Naive B cell (primary cell): ENCODE measurements at places on chromosomes 1 and 21.

GRCh38 chr1:88350648-88351047 is 333.4 kb upstream of the PKN2 start:
- no peak for DNase-seq

- no peak for DNase-seq
Observed at GRCh38 chr1:22889213-22889827, 83.3 kb downstream of the LACTBL1 start.

DNA sequence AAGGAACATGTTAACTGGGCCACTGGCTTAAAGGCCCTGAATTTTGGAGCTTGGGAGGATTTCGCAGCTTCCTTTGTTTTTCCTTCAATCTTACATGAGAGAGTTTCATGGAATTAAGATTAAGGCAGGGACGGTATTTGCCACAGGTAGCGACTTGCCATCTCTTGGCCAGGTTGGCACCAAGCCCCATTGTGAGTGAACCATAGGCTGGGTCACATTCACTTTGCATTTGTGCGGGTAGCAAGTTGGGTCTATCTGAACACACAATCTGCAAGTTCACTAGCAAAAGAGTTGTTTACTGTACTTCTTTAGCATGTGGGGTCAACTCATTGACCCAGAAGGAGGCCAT is 106.2 kb upstream of the ATP1A1 start:
- no peak for DNase-seq

DNA sequence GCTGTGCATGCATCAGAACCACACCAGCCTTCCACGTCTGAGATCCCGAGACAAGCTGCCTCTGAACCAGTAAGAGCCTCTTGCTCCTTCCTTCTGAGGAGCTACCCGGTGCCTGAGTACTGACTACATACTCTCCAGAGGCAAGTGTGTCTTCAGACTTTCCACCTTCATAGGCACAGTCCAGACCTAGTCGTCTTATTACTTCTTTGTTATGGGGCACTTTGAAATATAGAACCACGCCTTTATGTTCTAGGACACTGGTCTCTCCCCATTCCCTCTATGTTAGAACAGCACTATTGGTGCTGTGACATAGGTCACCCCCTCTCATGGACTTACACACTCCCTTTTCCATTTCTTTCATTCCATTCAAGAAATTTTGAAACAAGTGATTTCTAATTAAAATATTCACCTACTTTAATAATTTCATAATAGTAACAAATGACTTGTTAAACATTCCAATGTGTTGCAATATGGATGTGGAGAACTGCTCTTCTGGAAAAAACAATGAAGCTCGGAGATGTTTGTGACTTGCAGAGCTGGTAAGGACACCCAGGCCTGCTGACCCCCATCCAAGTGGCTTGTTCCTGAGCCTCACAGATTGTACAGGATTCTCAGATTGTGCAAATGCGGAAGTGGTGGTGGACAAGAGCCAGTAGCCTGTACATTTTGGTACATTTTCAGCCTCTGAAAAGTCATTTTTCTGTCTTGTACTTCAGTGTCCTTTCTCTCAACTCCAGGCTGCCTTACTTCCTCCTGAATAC is 76.1 kb upstream of the SIPA1L2 start:
- DNase-seq: no peak

- DNase-seq: no peak
Observed at GRCh38 chr1:37131281-37131680, 97.0 kb upstream of the GRIK3 start.

DNA sequence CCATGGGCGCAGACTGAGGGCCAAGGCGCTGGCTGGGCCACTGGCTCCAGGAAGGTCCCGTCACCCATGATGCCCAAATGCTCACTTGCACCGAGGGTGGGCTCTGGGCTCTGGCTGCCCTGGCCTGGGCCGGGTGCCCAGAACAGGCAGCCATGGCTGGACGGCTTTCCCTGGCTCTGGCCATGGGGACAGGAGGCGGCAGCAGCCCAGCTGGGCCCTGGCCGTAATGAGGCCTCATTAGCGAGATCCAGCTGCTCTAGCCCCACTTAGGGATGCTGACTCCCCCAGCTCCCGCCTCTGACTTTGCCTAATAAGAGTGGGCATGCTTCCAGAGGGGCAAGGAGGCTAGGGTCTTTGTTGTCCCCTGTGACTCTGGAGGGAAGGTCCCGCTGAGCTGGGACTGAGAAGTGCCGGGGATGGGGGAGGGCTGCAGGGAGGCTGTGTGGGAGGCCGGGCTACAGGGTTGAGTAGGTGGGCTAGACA is 11.8 kb downstream of the SLC6A9 start:
- DNase-seq: no peak

- DNase-seq: no peak
Observed at GRCh38 chr21:43794311-43794710, 4.9 kb downstream of the RRP1 start.

DNA sequence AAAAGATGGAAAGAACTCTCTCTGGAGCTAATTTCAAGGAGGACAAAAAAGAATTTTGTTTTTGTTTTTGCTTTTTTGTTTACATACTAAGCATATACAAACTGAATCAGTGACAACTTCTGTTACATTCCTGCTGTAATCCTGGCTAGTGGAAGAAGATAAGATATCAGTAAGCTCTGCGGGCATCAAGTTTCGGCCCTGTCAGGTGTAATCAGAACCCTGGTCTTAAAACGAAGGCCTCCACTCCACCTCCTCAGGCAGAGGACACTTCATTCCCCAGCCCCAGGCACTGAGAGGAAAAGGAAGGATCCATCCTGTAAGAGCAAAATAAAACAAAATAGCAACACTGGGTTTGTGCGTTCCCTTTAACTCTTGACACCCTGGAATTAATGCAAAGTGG is 88.9 kb upstream of the ARHGAP29 start:
- DNase-seq: no peak

DNA sequence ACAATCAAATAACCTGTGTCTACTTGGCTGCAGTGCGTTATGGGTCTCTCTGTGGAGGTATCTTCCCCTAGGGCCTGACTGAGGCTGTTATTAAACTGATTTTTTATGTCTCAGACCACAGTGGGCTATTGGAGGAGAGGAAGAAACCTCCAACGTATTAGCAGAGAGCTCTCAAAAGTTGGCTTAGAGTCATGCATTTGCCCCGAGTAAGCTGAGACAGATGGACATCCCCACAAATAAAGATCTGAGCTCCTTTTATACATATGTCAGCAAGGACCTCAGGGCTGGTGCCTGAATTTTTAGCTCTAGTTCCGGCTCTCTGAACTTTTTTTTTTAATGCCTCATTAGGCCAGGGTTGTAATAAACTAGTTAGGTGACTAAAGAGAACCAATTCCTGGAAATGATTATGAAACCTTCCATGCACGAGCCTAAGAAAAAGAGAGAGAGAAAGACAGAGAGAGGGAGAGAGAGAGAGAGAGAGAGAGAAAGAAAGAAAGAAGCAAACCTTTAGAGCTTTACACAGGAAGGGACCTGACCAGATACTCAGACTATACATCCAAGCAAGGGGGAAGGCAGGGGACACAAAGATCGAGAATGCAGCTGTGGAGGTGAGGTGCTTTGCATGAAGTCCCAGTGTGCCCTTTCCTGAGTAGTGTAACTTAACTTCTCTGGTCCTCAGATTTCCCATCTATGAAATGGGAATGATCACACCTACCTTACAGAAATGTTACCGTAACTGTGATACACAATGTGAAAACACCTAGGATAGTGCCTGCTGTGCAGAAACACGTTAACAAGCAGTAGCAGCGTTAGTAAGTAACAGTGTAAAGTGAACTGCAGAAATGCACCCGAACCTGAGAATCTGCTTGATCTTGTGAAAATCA is 8.4 kb upstream of the PIGR start:
- no peak for DNase-seq

- DNase-seq: no peak
Observed at GRCh38 chr1:20555025-20555757, 2.8 kb downstream of the FAM43B start.

DNA sequence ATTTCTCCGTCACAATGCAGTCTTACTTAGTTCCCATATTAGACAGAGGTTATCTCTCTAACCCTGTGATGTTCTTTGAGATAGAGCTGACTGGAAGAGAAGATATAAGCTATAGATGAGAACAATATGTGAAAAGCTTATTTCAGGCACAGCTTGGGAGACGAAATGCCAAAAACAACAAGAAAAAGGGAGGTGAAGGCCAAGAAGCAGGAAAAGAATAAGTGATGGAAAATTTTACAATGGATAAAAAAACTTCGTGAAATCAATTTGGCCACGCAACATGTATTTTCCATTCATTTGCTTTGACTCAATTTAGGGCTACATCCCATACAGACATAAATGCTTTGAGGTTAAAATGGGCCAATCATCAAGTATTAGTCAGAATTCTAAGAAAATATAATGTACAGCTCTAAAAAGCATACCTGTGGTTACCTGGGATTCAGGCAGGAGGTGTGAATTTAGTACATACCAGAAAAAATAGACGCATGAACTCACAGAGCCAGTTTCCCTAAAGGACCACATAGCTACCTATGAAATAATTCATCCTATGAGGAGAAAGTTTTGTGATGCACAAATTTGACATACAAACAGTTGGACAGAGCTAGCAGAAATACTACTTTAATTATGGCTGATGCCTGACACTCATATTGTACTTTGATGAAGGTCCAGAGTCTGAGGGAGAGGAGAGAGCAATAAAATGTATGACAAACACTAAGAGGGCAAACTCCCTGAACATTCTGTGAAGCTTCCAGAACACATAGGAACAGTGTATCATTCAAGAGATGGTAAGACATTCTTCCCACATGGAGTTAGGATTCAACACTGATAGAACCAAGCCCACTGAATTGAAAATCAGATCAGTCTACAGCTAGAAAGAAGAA is 12.1 kb downstream of the RGS1 start:
- DNase-seq: no peak

DNA sequence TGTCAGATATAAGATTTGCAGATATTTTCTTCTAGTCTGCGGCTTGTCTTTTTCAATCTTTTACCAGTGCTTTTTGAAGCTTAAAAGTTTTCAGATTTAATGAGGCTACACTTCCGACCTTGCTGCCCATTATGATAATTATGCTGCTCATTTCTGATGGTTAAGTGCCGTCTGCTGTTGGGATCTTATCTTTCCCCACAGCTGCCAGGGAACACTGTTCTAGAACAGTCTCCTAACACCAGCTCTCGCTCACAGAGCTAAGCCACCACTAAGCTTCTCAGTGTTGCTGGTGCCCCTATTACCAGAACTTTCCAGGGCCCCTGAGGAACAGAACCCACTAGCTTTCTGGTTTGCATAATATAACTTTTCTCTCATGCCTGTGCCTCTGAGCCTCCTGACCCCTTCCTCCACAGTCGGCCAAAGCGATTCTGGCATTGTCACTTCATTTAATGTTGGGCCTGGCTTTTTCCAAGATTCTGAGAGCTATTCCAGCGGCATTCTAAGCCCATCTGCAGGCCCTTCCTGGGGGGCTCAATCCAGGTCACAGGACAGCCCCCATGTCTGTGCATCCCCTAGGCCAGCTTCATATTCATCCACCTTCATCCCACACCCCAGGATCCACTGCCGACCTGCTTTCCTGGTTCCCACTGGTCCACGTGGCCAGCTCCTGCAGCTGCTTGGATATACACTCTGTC is 237.0 kb downstream of the PTPRU start:
- DNase-seq: no peak

DNA sequence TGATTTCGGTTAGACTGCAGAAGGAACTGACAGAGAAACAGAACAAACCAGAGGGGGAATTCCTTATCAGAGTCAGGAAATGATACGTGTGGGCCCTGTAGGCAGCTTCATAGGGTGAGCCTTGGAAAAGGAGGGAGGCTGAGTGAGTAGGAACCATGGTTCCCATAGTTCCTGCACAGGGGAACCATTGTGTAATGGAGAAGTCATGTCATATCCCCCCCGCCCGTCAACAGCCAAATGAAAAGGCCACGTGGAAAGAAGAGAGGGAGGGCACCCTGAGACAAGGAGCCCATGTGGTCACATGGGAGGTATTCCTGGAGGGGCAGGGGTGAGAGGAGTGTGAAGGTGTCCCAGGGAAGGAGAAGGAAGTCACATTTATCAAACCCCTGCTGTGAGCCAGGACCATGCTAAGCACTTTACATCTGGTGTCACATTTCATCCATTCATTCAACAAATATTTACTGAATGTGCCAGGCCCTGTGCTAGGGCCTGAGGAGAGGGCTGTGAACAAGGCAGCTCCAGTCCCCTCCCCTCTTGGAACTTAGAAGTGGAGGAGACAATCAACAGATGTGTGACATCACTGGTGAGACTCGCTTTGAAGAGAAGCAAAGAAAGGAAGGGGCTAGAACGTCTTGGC is 15.7 kb upstream of the FGR start:
- DNase-seq: no peak

DNA sequence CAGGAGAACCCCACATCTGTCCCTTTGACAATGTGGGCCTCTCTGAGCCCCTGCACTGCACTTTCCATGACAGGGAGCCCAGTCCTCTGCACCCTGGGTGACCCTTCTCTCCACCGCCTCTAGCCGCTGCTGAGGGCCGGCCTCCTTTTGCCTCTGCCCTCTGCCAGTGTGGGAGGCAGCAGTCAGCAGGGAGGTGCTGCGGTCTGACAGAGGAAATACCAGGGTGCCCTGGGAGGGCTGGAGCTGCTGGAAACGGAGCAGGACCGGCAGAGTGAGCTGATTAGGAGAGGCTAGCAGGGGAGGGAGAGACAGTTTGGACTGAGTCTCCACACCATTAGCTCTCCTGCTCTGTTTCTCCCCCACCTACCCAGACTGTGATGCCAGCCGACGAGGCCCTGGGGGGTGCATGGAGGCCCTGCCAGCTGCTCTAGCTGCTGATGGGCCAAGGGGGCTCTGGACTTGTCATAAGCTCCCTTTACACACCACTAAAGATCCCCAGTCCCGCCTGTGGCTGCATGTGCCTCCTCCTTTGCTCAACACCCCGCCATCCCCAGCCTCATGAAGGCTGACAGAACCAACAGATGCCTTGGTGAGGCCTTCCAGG is 171.1 kb upstream of the KLHDC7A start:
- no peak for DNase-seq

- DNase-seq: no peak
Observed at GRCh38 chr1:39275836-39276507, 71.5 kb downstream of the MACF1 start.

DNA sequence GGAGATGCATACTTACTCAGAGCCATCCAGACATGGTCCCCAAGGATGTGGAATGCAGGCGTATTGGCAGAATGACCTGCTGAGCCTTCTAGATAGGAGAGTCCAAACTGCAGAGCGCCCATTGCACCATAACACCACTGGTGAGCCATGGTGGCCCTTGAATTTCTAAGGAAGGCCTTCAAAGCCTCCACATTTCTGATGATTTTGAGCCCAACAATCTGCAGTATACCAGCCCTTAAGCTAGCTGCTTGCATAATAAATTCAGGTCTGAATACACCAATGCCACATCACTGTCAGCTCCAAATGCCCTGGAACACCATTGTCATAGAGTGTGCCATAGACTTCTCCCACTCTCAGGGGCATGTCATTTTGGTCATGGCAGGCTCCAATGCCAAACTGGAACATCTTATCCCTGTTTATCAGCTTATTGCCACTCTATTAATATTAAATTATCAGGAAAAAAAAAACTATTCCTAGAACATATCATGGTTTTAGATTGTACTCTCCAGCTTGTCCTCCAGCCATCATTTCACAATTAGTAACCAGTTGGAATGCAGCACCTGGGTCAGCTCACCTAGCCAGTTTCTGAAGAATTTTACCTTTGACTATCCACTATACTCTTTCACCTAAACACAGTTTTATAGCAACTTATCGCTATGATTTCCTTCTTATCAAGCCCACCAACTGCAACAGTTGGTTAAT is 26.9 kb downstream of the NPHS2 start:
- no peak for DNase-seq
